ENCODE measurements at places on chromosomes 13 and 19.

DNA sequence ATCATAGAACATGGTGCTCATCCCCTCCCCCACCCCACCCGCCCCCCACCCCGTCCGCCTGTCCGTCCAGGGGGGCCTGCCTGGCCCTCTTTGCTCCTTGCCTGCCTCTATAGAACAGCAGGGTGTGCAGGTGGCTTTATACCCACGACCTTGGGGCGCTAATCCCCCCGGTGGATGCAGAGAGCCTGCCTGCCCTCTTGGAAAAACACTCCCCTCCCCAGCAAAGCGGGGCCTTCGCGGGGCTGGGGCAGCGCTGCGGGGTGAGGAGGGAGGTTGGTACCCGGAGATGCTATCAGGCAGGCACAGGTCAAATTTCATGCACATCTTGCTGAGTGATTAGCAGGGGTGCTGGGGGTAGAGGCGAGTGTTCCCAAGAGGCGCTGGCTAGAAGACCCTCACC, 21.9 kb downstream of the RFX1 start:
- DNase-seq: no peak

GRCh38 chr19:33285441-33285927, 16.9 kb downstream of the CEBPA start:
- no peak for DNase-seq

DNA sequence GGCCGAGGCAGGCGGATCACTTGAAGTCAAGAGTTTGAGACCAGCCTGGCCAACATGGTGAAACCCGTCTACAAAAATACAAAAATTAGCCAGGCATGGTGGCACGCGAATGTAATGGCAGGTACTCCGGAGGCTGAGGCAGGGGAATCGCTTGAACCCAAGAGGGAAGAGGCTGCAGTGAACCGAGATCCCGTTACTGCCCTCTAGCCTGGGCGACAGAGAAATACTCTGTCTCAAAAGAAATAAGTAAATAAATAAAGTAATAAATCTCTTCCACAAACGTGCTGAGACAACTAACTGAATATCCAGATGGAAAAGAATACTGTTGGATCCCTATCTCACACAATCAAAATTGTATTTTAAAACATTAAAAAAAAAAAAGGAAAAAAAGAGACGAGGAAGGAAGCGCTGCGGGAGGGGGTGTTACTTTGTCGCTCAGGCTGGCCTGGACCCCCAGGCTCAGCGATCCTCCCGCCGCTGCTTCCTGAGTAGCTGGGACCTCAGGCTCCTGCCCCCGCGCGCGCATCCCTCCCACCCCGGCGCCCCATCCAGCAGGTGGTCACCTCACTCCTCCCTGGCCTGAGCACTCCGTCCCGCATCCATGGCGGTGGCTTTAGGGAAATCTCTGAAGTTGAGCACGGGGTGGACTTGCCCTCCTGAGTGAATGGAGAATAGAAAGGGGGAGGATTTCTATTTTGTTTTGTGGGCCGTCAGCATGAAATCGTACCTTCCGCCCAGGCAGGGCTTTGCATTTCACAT, 628 bp upstream of the ZNF813 start:
- DNase-seq: no peak

DNA sequence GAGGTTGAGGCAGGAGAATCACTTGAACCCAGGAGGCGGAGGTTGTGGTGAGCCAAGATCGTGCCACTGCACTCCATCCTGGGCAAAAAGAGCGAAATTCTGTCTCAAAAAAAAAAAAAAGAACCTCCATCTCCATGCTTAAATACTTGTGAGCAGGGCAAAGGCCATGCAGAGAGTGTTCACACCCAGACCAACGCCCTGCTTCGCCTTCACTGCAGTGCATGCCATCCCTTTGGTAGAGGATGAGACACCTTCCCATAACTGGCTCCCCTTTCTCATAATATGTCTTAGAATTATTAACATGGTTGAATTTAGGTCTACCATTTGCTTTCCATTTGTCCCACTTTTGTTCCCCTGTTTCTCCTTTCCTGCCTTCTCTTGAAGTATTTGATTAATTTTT, 15.4 kb downstream of the BBC3 start:
- DNase-seq: no peak

GRCh38 chr19:27993619-27994570, 1219.1 kb downstream of the UQCRFS1 start:
- DNase-seq: no peak

DNA sequence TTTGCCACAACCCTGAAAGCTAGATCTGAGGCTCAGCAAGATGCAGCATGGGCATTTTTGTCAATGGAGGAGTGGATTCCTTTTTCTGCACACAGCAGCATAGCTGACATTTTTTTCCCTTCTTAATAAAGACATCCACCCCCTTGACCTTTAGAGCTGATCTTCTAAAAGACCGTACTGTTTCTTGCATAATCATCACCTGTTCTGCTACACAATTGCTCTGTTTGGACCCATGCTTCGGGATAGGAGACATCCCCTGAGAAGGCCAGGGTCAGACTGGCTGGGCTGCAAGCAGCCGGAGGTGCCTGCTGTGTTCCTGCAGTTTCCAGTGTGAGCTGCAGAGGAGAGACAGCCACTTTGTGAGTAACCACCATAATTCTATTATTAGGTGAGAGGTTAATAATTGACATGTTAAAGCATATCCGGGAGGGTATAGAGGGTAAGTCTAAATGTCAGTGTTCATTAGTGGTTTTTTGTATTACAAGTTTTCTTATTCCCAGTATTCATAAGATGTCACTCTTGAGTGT, 108.5 kb upstream of the C1QTNF9B start:
- no peak for DNase-seq

DNA sequence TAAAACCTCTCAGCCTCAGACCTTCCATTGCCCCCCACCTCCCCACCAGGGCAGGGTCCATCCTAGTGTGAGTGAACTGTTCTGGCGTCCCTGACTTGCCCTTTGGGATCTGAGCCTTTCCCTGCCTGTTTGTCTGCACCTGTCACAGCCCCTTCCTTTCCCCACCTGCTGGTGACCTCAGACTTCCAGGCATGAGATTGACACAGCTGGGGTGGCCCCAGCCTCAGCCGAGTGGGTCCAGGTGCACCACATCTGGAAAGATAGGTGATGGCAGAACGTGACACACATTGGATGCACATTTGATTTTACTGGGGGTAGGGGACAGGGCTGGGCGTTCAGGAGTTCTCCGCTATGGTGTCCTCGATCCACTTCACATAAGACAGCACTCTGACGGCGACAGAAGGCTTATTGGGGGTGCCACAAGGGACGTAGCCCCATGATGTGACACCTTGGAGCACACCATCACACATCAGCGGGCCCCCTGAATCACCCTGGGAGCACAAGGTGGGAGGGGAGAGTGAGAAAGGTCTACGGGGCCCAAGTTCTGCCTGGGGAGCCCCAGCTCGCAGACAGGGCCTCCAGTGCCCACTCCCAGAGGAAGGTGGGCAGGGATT, 4.6 kb downstream of the KLK1 start:
- DNase-seq: no peak

DNA sequence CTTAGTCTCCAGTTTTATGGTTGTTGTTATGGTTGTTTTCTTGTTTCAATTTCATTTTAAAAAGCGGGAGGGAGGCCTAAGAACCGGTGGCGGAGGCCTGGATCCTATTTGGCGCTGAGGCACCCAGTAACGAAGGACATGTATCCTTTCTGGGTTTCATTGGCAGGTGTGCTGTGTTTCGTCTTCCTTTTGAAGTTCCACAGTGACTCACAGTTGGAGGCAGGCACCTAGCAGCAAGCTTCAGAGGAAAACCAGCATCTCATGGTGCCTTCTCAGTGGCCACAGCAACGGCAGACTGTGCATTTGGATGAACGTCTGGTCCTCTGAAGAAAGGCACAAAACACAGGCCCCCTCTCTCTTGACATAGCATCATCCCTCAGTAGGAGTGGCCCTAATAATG, 697.2 kb downstream of the EFNB2 start:
- DNase-seq: no peak

DNA sequence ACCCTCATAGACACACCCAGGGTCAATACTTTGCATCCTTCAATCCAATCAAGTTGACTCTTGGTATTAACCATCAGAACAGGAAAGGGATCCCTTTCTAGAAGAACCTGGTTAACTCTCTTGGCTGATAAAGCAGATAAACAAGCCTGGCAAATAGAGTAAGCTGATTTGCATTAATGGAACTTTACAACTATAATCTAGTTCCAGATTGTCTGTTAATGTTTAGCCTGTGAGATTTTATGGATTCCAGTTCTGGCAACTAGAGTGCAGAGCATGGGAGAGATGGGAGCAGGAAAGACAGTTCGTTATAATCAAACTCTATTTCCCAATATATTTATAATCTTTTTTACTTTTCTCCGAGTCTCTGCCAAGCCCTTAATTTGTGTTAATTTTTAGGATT, 272.6 kb upstream of the KLHL1 start:
- no peak for DNase-seq

GRCh38 chr19:28882818-28883217, 330.1 kb downstream of the UQCRFS1 start:
- no peak for DNase-seq
